ENCODE measurements at places on chromosomes 2 and 18. TPM values are rescaled to one million over a fixed set of nuclear protein-coding genes. Genes with fewer than 3 reads are reported as not detected.

The PSME4 gene
- polyA plus RNA-seq = 38.5 TPM

The PPP1CB gene
- polyA plus RNA-seq = 203 TPM

The NBEAL1 gene
- polyA plus RNA-seq = 17.3 TPM

The DNAJC5G gene
- polyA plus RNA-seq = 0.14 TPM

The NAT8 gene
- 1.4 TPM for polyA plus RNA-seq

The POTEJ gene
- 0.11 TPM for polyA plus RNA-seq

The UGT1A7 gene
- not detected for polyA plus RNA-seq

All from right lung (tissue), 10 donors.